NCI-H1092 (cell line): ENCODE measurements at places on chromosomes 12 and 14.

DNA sequence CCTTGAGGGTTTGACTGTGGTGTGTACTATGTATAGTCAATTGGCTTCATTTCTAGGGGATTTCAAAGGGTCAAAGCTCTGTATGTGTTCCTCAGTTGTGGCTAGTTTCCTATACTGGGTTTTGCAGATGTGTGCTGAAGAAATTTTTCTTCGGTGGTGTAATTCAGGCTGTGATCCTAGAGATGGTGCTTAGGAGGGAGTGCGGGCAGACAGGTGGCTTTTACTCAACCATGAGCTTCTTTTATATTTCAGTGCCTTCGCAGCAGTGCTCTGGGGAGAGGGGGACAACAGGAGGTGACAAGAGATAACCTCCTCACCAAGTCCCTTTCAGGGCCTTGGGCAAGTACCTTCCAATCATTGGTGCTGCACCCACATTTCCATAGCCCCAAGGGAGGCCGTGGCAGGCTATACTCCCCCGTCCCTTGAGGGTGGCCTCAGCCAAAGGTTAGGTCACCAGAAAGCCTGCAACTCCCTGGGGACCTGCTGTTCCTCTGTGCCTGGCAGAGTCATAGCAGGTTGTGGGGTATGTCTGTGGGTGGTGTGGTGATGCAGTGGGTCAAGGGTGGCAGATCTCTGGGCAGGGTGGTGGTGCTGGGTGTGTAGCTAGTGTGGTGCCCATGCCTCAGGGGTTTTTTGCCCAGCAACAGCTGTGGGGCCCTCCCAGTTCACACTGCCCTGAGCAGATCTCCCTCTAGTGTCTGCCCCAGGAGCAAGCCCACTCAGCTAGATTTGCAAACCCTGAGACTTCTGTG is 37.0 kb upstream of the TMX1 start:
- DNase-seq = no peak

- no peak for DNase-seq
These were observed 5.6 kb upstream of the GCH1 start for GRCh38 chr14:54908190-54908589.

DNA sequence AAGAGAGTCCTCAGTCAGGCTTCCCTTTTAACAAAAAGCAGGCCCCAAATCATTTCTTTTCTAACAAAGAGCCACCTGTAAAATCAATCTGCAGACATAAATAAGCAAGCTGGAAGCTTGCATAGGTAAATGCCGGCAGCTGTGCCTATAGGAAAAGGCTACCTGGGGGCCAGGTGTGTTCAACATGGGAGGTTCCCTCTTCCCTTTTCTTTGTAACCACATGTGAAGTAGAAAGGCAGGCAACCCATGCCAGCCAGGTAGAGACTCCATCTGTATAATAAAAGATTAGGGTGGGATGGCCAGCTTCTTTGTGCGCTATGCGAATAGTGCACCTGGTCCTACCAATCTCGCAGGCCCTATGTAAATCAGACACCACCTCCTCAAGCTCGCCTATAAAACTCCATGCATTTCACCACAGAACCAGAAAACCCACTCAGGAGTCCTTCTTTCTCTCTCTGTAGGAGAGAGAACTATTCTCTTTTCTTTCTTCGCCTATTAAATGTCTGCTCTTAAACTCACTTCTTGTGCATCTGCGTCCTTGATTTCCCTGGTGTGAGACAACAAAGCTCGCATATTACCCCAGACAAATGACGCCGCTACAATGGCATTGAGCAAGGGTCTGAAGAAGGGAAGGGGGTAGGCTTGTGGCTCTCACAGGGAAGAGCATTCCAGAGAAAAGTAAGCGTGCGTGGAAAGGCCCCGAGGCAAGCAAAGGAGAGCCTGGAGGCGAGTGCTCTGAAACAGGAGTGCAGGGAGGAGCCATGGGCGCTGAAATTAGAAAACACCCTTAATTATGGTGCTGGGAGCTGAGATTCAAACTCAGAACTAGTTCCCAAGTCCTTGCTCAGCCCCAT is 67.2 kb downstream of the TTC9 start:
- no peak for DNase-seq

DNA sequence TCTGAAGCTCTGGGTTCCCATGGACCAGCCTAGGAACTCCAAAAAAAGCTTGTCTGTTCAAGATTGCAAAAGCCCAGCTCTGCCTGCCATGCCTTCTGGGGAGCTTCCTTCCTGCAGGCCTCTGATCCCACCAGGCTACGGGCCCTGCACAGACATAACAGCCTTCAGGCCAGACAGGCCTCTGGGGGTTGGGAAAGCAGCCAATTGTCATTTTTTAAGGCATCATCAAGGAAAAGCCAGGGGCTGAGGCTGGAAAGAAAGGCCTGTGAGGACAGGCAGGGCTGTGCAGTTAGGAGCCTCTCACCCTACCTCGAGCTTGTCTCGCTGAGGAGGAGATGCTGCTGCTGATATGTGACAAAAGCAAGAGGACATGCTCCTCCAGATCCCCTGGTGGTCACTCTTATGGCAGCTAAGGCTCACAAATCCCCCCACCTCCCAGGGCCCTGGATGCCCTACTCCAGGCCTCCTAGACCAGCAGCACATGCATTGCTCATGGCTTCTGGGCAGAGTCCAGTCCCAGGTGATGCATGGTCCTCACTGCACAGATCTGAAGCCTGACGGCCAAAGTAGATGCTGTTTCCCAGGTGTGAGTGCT is 2.9 kb downstream of the TMEM229B start:
- no peak for DNase-seq

- peak; percentile 89 for DNase-seq
These were observed 129.0 kb upstream of the WSCD2 start for GRCh38 chr12:108000111-108000510.
